ENCODE measurements at places on chromosomes 13 and 19.
A peak's percentile ranks its signal among the peaks of the same experiment; 100 is the strongest.

DNA sequence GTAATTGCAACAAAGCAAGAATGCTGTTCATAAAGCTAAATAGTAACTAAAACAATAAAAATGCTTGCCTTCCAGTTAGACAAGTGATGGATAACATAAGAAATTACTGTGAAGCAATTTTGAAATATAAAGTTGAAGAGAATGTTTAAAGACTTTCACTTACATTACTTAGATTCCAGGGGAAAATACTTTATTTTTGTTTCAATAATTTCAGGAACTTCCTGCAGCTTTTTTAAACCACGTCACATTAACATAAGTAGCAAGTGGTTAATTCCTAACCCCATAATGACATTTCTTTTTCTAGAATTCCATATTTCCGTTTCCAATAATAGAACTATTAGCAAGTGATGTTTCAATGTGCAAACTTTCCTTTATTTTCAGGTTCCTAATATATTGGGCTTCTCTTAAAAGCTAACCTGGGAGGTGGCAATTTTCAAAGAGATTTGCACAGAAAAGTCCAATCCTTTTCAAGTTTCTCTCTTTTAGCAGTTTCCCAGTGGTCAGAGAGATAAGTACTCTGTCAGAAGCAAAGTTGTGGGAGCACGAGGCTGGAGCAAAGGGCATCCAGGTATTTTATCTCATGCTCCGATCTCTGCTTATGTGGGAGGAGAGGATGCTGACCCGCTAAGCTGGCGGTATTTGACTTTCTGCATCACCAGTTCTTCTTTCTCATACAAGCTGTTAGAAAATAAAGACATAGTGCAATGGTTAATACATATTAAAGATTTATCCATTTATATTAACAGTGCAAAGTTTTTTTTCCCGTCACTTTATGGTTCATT, 1025.3 kb downstream of the EFNB2 start:
- DNase-seq, result no peak

GRCh38 chr19:16104722-16105121, 7.0 kb upstream of the RAB8A start:
- no peak for DNase-seq

GRCh38 chr13:58134525-58134924, 503.0 kb downstream of the PCDH17 start:
- DNase-seq, result no peak

DNA sequence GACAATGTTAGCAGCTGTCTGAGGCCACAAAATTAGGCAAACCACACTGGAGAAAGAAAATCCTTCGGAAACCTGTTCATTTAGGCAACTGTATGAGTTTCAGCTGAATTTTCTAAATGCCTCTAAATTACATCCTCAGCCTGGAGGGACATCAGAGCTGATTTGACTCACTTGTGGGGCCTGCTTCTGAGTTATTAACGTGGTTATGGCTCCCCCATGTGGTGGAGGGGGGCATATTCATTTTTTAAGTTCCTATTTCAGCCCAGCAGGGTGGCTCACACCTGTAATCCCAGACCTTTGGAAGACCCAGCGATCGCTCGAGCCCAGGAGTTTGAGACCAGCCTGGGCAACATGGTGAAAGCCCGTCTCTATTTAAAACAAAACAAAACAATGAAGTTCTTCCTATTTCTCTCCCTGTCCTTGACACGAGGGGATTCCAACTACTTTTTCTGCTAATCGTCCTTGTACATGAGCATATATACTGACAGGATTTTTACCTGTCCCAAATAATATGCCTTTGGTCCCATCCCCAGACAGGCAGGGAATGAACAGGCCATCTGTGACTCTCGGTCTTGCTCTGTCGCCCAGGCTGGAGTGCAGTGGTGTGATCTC, 31.5 kb upstream of the HIF3A start:
- peak; percentile 85 for DNase-seq

DNA sequence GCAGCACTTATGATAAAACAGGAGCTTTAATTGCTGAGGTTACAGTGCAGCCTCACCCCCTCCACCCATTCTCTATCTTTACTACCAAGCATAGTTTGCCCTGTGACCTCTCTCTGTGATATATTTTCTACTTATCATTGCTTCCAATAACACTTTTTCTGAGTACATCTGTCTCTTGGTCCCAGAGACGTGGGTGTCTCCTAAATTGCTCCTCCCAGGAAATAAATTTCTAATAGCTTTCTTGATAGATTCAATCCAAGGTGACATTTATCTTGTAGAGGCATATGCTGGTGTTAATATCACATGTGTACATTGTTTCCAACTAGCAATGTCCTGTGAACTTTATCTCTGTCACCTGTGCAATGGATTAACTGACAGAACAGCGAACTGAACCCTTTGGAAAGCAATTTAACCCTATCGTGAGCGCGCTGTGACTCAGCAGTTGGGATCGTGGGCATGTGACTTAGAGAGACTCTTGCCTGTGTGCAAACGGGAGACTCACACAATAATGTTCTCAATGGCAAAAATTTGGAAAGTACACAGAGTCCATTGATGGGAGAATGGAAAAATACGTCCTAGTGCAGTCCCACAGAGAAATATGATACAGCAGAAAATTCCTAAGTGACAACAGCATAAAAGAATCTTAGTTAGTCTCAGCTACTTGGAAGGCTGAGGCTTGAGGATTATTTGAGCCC, 7.0 kb upstream of the MAP2K2 start:
- no peak for DNase-seq

GRCh38 chr13:67806796-67807195, 576.7 kb upstream of the PCDH9 start:
- DNase-seq, result no peak

DNA sequence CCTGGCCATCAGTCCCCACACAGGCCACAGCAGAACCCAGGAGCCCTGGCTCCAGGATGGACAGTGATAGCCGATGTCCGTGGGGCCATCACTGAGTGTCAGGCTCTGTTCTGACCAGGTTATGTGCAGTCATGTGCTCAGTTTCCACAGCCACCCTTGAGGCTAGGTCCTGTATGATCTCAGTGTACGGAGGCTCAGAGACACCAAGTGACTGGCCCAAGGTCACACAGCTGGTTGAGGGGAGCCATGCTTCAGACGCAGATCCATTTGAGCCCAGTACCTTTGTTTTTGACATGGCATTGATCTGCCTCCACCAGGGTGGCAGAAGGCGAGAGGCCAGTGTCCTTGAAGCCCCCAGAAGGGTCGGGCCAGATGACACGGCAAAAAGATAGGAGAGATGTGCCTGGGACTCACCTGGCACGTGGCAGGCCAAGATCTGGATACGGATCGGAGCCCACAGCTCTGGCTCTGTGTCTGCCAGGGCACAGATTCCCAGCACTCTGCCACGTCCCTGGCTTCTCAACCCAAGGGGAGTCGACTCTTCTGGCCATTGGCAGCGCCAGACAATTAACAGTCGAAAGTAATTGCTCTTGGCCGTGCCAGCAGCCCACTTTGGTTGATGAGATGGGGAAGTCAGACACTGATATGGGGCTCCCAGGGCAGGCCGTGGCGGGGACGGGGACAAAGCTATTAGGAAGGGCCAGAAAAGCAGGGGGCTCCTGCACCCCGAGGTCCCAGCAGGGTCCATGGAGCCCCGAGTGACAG, 15.6 kb downstream of the EVI5L start:
- DNase-seq, result no peak

DNA sequence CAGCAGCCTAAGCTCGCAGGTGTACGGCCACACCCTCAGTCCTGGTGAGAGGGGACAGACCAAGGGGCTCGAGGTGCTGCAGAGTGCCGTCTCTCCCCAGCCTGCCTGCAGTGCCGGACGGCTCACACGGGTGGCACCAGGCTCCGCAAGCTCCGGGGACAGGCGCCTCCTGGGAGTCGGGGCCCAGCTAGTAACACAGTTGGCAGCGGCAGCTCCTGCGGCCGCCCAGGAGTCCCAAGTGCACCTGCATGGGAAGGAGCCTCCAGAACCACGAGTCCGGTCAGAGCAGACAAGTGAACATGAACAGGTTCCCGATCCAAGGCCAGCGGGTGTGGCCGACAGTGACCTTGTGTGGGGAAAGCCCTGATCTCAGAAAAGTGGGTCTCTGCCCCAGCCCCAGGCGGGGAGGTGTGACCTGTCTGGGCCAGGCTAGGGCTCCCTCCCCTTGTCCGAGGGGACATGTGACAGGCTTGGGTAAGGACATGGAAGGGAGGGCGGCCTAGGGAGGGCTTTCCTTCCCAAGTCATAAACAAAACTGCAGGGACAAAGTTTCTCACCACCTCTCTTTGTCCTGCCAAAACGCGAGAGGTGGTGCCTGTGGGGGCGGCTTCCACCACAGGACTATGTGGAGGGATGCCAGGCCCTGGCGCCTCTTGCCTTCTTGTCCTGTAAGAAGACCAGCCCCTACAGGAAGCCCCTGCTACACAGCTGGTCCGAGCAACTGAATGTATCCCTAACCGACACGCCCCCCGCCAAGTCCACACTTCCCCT, 46.5 kb downstream of the MLLT1 start:
- DNase-seq, result no peak

DNA sequence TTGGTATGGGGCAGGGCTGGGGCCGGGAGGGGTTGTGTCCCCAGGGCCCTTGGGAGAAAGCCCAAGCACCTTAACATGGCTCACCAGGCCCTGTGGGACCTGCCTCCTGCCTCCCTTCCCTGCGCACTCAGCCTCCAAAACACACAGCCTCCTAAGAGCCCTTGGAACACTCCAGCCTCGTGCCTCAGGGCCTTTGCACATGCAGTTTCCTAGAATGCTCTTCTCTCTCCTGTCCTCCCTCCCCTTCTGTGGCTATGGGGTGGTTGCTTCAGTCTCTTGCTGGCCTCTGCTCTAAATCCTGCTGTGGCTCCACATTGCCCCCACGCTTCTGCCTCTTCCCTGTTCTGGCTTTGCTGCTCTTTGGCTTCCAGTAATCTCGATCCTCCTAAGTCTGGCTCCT, 23.7 kb downstream of the HIF3A start:
- no peak for DNase-seq

- peak; percentile 75 for DNase-seq
Measured at GRCh38 chr19:4803736-4804695, 12.5 kb downstream of the FEM1A start.
